Stimulated activated CD4-positive, alpha-beta T cell treated with anti-CD3 and anti-CD28 coated beads, Interleukin-15, amount 100 ng/mL, for 1 hour (primary cell): ENCODE measurements at places on chromosomes 6 and 20.

- no peak for DNase-seq
Measured at GRCh38 chr6:167781066-167781767, 45.5 kb upstream of the AFDN start.

DNA sequence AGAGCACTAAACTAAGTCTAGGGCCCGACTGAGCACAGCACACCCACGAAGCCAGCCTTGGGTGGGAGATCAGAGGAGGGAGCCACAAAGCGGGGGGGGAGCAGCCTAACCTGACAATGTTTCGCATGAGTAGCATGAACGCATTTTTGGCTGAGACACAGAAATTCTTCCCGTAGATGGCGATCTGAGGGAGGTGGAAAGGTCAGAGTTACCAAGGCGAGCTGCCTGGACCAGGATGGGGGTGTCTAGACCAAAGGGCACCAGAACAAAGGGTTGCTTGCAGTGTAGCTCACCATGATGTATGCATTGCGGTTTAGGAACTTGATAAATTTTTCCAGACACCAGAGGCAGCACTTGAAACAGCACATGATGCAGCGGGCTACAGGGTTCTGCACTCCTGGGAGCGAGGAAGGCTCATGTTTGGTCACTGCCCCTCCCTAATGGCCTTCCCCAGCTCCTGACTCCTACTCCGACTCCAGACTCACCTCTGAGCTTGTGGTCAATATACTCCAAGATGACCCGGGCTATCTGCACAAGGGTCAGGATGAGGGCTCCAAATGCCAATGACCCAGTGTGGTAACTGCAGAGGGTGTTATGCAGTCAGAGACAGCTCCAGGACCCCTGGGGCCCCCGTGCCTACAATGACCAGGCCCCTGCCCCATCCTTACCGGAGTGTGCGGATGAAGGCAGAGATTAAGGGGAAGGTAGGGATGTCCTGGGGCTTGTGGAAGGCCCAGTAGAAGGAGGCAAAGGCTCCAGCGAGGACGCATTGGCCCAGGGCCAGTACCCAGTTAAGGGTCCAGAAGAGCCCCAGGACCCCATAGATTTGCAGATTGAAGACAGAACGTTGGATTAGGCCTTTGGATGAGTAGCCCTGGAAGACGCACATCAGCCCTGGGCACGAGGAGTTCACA lies 2.8 kb upstream of the NEU1 start:
- DNase-seq, result no peak

DNA sequence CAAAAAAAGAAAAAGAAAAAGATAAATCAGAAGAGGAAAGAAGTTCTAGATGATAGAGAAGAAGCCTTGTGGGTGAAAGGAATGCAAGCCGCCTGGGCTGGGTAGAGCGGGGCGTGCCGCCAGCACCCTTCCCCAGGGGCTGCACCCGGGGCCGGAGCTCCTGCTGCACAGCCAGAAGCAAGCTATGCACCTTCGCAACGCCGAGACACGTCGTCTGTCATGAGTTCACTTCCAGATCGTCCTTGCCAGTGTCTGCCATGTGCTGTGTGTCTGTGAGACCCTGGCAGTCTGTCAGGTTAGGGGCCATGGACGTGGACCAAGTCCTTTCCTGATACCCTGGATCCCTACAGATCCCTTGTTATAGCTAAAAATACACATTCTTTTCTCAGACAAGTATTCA lies 25.5 kb upstream of the ADRM1 start:
- no peak for DNase-seq

- no peak for DNase-seq
Measured at GRCh38 chr6:56734335-56734734, 91.6 kb upstream of the DST start.

DNA sequence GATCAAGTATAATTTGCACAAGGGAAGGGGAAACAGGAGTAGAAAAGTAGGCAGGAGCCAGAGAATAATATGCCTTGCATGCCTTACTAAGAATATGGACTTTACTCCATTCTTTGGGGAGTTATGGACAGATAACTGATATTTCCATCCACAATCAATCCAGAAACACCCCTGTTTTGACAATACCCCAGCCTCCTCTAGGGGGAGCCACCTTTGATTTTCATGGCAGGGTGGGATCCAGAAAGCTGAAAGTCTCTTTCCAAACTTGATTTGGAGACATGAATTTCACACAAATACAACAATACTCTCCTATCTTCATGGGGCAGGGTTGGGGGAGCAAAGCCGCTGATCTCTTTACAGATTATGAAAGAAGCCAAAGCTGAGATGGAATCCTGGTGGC lies 404.1 kb downstream of the FOXA2 start:
- no peak for DNase-seq

DNA sequence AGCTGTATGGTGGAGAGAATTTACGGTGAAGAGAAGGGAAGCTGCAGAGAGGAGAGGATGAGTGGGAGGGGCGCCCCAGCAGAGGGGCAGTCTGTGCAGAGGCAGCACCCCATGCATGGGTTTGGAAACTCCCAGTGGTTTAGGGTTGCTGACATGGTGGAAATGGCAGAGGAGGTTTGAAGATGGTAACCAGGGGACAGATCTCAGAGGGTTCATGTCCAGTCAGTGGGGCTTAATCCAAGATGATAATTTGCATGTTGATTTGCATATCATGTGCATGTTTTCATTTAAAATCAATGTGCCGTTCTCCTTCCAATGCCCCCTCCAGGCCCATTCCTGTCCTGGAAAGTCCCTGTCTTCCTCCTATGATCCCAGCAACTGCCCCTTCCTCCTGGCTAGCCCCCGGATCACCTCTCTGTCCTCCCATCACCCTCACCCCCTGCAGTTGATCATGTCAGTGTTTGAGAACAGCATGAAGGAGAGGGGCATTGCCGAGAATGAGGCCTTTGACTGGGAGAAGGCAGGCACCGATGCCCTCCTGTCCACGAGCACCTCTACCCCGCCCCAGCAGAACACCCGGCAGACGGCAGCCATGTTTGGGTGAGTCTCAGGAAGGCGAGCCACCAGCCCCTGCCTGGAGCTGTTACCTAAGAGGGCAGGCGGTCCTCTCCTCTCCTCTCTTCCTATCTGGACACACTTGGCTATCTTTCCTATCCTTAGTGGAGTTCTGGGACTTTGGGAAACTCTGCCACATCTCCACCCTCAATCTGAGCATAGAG lies 14.3 kb downstream of the TTBK1 start:
- no peak for DNase-seq

- DNase-seq, result no peak
Measured at GRCh38 chr6:56752009-56752408, 109.3 kb upstream of the DST start.

GRCh38 chr6:132499757-132500156 lies 13.2 kb downstream of the STX7 start:
- no peak for DNase-seq

GRCh38 chr6:85920782-85921181 lies 278.1 kb upstream of the SYNCRIP start:
- DNase-seq, result no peak

DNA sequence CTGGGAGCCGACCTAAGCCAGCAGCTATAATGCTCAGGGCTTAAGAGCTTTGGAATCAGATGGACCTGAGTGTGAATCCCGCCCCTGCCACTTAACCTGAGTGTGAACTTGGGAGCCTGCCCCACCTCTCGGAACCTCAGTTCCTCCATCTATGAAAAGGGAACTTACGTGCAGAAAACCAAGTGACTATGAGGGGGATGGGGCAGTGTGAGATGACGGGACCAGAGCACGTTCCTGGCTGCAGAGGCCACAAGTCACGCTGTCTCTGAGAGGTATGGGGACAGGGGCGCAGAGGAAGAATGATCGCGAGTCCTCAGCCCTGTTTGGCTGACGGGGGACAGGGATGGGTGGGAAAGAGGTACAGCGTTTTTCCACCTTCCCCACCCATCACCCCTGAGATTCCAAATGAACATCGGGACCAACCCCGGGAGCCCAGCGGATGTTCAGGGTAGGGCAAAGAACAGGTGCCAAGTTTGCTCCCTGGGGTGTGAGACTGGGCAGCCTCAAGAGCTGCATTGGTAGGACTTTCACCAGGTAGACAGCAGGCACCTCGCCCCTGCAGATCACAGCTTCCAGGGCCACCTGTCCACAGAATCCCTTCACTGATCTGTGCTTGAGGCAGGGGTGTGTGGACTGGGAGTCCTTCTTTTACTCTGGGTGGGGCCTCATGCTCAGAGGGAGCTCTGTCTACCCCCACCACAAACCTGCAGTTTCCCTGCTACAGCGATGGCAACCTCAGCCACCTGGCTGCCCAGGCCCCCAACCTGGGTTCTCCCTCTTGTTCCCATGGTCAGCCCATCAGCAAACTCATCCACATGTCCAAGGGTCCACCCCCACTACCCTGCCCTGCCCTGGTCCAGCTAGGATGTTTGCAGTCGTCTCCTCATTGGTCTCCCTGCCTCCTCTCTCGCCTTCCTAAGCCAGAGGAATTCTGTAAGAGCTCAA lies 85.8 kb downstream of the CEBPB start:
- DNase-seq, result no peak

- no peak for DNase-seq
Measured at GRCh38 chr6:122202576-122203137, 196.8 kb upstream of the HSF2 start.

DNA sequence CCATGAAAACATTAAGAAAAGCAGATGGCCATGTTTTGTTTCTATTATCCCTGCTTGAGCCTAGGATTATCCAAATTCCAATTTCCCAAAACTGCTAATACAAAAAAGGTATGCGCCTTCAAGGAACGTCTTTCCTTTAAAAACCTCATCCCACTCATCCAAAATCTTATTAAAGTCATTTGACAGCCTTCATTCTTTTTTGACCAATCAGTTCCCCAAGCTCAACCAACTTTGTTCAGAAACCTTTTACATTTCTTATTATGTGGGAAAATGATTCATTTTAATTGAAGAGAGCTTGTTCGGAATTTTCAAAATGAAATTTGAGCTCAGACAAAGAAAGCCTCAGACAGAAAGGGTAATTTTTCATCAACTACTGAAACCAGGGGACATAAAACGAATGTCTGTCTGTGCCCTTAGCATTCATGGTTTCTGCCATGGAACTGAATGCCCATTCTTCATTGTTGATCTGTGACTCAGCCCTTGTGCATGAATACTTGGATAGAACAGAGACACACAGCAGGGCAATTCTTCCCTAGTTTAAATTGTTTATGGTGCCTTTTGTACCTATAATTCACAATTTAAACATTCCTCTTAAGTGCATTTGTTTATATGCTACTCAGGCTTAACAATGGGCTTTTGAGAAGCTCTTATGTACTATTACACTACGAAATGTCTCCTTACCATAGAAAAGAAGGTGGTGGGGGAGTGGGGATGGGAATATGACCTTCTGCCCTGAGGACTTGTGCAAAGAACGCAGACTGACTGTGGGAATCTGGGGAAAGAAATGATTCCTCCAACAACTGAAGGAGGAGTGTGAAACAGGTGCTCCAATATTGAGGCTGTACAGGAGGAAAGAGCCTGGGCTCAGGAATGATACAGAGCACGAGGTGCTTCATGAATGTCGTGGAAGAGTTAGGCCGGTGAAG lies 49.8 kb upstream of the ERVFRD-1 start:
- no peak for DNase-seq

- DNase-seq, result peak; percentile 13
Measured at GRCh38 chr6:85594197-85594930, 706 bp upstream of the SNX14 start.

DNA sequence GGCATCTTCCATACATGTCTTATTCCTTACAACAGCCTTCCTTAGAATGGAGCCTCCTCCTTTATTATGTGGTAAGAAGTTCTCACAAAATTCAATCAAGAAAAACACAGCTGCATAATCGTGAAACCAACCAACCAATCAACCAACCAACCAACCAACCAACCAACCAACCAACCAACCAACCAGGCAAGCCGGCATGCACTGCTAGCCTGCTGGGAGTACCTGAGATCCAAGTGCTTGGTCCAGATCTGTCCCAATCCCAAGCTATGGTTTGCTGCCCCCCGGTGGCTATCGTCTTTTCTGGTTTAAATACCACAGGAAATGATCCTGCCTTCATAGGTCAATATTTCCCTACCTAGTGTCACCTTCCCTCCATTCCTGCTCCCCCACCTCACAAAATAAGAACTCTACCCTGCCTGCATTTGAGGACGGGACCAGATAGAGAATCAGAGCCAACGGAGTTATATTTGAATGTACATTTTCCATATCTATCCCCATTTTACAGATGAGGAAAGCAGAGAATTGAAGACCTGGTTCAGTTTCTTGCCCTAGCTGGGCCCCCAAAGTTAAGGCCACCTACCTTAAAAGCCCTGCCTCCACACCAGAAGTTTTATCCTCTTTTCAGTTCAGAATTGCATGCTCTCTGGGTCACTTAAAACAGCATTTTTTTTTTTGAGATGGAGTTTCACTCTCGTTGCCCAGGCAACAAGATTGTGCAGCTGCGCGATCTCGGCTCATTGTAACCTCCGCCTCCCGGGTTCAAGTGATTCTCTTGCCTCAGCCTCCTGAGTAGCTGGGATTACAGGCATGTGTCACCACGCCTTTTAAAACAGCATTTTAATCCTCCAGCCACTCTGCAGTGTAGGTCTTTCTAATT lies 27.1 kb downstream of the RAB44 start:
- DNase-seq, result peak; percentile 24

GRCh38 chr6:35919827-35920751 lies 809 bp downstream of the SRPK1 start:
- DNase-seq, result peak; percentile 20

DNA sequence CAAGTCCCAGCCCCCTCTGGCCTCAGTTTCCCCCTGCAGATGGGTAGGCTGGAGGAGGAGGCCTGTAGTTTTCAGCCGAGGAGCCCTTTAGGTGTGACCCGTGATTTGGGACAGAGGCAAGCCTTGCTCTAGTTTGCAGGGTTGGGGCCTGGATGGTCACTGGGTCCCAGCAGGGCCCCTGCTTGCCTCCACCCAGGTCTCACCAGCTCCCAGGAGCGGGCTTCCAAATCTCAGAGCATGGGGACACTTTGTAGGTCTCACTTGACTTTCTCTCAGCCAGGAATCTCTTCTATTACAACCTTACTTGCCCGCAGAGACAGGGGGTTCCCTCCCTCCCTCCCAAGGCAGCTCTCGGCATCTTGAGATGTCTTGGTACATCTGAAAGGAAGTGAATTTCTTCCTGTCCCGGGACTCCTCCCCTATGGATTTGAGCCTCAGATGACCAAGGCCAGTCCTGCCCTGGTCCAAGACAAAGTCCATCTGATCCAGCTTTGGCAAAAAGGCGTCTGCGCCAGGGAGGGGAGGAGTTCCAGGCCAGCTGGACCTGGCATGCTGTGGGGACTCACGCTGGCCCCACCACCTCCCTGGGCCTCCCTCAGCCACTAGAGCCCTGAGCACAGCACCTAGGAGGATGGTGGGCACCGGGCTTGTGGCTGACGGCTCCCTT lies 47.4 kb downstream of the SRC start:
- no peak for DNase-seq

GRCh38 chr6:126033696-126034095 lies 47.4 kb downstream of the TRMT11 start:
- DNase-seq, result no peak

GRCh38 chr6:21886542-21887151 lies 293.1 kb downstream of the SOX4 start:
- no peak for DNase-seq
